Hematopoietic multipotent progenitor cell treated with erythropoietin and hydrocortisone succinate and interleukin-3 and kit ligand, for 15 days (in vitro differentiated cells): ENCODE measurements at places on chromosomes 12 and 14.

DNA sequence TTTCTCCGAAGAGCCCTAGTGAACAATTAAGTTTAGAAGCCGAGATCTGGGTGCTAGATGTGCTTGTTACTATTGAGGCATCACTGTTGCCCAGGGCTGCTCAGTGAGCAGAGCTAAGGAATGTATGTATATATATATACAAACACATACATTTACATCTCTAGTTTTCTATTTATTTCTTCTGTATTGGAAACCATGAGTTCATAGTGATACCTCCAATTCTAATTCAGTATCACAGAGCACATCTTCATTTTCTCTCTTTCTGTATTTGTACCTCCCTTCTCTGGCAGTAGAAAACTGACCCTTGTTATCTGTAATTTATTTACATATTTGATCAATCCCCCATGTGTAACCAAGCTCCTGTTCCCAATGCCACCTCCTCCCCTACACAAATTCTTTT, 40.7 kb upstream of the FUT8 start:
- DNase-seq = no peak

DNA sequence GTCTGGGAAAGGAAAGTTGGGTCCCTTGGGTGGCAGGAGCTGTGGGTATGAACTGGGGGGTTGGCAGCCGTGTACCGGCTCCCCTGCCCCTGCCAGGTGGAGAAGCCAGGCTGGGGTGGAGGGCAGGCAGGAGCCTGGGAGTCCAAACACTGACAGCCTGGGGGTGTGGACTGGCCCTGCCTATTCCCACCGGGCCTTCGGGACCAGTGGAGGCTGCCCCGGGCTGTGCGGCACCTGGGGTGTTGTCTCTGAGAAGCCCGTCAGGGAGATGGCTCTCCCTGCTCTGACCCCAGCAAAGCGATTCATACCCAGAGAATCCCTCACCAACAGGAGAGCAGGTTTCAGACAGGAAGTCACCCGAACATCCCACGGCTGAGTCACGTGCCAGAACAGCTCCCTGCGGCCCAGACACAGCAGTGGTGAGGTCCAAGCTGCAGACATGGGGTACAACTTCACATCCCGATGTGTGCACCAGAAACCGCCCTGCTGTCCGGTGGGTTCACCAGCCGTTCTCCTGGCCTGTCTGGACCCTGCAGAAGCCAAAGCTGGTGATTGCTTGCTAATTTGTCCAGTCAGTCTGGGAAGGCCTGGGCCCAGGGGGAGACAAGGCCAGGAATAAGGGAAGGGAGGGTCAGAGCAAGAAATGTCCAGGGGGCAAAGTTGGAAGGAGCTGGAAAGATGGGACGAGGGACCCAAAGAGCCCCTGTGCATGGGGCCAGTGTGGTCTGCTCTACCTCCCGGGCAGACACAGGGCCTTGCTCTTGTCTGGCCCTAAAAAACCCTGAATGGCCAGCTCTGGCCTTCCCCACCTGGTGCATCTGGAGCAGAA, 2.1 kb upstream of the GPR132 start:
- DNase-seq = no peak

DNA sequence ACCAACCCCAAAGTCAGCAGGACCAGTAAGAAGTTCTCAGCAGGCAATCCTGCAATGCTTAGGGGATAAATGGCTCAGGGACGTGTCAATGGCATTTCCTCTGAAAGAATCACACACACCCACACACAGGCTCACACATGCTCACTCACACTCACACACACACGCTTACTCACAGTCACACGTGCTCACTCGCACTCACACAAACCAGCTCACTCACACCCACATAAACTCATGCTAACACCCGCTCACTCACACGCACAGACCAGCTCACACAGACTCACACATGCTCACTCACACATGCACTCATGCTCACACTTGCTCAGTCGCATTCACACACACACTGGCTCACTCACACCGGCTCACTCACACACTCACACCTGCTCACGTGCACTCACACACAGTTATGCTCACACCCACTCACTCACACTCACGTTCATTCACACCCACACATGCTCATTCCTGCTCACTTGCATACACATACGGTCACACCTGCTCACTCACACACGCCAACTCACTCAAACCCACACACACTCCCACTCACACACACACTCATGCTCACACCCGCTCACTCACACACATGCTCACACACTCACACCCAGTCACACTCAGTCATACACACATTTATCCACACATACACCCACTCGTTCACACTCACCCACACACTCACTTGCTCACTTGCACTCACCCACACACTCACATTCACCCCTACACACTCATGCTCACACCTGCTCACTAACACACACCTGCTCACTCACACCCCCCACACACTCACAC, 436.8 kb downstream of the BCL11B start:
- no peak for DNase-seq

DNA sequence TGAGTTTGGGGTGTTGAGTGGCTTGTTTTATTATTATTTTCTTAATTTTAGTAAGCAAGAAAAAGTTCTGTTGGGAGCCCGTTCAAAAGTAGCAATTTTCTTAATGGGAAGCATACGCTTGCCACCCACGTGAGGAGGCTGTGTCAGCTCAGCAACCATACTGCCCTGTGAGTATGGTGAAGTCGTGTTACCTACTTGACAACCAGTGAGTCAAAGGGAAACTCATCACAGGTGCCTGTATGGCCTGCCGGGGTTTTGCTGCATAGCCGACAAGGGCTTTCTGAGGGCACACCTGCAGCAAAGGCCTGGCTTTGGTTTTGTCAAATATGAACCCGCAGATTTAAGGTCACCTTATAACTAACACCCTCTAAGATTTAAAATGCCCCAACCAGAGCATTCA, 31.1 kb downstream of the PITPNM2 start:
- DNase-seq = no peak

GRCh38 chr12:121799842-121800693, 3.7 kb upstream of the SETD1B start:
- peak; percentile 89 for DNase-seq

DNA sequence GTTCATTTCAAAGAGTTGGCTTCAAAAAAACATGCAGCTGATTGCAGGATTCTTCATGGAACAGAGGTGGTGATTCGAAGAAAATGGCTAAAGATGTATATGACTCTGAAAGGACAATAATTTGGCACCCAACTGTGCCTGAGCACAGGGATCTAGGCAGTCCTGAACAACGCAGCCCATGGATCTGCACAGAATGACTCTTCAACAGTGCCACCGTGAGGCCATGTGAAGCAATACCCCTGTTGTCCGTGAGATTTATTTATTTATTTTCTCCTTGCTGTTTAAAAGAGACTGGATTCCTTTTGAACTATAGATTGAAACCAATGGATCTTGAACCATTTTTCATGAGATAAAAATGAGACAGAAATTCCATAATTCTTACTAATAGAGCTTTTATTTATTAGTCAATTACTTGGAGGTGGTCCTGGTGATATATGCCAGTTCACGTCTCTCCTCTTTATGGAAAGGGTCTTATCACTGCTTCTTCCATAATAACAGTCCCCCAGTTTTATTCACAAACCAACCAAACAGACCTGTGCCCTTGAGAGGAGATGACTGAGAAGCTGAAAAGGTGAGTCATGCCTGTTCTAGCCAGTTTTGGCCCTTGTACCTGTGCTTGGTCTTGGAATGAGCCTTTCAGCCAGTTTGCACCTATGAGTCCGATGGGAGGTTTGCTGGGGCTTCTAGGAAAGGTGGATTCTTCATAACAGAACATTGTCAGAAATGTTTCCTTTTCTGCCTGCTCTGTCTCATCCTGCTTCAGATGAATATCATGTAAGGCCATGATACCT, 1598.3 kb downstream of the AACS start:
- no peak for DNase-seq

- no peak for DNase-seq
Observed at GRCh38 chr12:128976120-128976738, 123.0 kb downstream of the GLT1D1 start.

DNA sequence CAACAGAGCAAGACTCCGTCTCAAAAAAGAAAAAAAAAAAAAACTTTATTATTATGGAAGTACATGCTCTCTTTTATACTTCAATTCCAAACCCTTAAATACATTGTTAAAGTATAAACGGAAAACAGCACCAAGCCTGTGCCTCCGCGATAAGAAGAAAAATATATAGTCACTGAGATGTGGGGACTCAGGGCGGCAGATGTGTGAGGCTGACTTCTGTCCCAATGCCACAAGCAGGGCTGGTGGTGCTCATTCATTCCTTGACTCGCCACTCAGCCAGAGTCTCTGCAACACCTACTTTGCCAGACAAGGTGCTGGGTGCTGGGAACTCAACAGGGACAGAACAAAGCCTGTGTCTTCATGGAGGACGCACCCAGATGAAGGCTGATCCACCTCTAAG, 13.8 kb downstream of the LGMN start:
- no peak for DNase-seq

DNA sequence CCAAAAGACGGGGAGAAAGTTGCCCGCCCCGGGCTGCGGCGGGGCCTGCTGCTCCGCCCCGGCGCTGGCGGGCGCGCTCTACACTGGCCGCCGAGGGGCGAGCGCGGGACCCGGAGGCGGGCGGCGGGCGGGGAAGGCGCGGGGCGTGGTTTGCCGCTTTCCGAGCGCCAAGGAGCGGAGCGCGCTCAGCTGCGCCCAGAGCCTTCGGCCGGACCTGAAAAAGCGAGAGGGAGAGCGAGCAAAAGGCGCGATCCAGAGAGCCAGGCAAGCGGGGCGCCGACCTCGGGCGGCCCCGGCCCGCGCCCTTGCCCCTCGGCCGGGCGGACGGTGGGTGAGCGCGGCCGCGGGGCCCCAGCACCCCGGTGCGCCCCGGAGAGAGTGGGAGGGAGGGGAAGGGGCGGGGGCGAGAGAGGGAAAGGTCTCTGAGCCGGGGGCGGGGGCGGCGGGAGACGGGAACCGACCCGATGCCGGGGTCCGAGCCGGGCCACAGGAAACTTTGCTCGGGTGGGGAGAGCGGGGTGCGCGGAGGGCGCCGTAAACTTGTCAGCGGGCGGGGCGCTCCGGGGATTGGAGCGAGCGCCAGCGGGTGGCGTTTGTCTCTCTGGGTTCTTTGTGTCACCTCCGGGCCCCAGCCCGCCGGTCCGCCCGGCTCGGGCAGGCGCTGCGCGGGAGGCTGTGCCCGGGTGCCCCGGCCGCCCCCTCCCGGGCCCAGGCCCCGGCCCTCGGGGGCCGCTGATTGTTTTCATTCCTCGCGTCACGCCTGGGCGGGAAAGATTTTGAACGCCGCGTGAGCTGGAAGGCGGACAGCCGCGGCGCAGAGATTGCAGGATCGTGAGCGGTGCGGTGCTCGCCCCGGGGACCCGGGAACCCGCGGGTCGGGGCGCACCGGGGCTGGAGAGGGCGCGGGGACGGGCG, at the start of gene SYNE2:
Gene SYNE2 (plus strand): TSS at position 188 of the 915 bp plus-strand sequence. CDS start 56,145 bp downstream, outside the sequence.
- DNase-seq = peak; percentile 20

- no peak for DNase-seq
Observed at GRCh38 chr14:22812744-22813143, 2.5 kb downstream of the SLC7A7 start.

GRCh38 chr14:92985521-92985920, 62.6 kb downstream of the CHGA start:
- no peak for DNase-seq

DNA sequence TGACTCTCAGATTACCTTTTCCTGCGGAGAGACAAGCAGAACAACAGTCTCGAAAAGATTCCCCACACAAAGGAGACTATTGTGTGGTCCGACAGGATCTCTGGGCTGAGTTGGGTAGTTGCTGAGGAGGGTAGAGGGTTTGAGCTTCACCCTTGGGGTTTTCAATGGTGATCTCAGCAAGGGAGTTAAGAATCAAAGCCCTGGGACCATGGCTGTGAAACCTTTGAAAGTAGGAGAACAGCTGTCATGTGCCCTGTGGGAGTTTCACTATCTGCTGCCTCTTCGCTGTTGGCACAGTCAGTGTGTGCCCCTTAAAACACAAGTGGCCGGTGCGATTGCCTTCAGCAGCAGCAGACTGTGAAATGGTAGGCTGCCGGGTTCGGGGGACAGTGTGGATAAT, 14.2 kb upstream of the PLEK2 start:
- no peak for DNase-seq

- DNase-seq = no peak
Observed at GRCh38 chr12:132503618-132504204, 13.8 kb downstream of the FBRSL1 start.

DNA sequence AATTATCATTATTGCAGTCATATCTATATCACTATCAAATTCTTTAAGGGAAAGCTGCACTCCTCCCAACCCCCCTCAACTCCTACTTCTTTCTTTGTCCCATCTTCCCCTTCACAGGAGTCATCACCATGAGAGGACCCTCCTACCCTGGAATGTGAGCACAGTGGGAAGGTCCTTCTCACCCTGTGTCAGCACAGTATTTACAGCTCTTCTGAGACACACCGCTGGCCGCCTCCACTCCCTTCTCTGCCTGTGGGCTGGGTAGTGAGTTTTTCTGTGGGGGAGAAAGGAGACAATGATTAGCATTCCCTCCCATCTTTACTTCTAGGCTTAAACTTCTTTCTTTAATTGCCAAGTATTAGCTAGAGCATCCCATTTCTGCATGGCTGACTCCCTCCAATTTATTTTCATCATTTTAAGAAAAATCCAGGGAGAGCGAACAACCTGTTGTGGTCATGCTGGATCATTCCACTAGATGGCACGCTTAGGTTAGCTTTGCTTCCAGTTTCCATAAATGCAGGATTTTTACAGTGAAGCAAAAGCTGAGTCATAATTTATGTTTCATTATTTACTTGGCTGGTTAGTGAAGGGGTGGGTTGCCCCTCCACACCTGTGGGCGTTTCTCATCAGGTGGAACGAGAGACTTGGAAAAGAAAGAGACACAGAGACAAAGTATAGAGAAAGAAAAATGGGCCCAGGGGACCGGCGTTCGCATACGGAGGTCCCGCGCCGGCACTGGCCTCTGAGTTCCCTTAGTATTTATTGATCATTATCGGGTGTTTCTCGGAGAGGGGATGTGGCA, 188.5 kb downstream of the ALX1 start:
- peak; percentile 26 for DNase-seq

DNA sequence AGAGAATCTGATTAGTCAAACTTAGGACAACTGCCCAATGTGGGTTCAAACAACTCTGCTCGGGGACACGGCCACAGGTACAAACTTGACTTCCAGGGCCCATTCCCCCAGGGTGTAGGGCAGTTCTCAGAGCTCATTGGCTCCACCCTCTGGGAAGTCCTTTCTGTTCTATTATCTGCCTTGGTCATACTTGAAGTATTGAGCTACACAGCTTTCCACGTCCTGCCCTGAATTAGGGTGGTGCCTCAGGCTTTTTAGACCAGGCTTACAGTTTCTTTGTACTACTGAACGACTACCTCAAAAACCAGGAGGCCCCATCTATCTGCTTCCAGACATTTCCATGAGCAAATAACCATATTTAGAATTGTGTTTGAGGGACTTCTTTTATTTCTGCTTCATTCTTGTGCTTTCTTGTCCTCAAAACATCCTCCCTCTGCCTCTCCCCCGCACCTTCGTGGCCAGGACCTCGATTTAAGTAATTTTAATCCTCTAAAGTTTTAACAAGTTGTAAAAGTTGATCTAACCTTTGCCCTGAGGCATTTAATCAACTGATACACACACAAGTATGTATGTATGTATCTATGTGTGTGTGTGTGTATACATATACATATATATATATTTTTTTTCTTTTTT, 281.7 kb upstream of the AMIGO2 start:
- DNase-seq = peak; percentile 7

- DNase-seq = no peak
Observed at GRCh38 chr12:30533558-30534265, 162.0 kb downstream of the IPO8 start.
